ENCODE measurements at places on chromosomes 13 and 19. TPM values are rescaled to one million over a fixed set of nuclear protein-coding genes. Genes with fewer than 3 reads are reported as not detected.

DNA sequence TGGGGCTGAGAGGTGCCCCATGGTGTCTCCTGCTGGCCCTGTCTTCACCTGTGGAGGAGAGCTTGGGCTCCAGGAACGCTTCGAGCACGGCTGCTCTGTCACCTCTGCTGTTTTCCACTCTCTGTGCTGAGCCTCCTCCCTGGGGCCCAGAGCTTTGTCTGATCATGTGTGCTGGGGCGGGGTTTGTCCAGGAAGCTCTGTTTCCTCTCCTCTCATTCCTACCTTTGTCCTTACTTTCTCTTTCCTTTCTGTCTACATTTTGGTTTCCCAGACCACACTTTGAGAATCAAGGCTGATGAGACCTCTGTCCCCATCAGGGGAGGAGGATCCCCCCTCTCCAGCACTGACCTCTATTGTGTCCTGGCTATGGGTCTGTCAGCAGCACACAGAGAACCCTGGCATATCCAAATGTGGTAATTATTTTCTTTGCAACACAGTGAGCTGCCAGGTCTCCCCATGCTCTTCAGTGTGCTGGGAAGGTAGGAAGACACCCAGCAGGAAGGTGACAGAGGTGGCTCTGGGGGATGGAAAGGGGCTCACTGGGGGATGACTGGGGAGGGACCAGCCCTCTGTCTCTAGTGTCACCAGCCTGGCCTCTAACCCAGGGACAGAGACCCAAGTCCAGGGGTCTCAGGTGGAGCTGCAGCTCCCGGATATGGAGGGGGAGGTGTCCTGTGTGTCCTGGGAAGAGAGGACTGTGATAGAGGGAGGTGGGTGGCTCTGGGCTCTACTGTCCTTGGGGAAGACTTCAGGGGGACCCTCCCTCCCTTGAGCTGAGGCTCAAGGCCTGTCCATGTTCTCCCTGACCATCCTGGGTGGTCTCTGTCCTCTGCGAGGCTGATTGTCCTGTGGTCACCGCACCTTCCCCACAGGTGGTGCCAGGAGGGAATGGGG is at the start of gene CEACAM1:
Gene CEACAM1 (minus strand): TSS at position 128 of the 894 bp plus-strand sequence. CDS start 107 bp downstream, at position 21.
- DNase-seq = peak; percentile 32

DNA sequence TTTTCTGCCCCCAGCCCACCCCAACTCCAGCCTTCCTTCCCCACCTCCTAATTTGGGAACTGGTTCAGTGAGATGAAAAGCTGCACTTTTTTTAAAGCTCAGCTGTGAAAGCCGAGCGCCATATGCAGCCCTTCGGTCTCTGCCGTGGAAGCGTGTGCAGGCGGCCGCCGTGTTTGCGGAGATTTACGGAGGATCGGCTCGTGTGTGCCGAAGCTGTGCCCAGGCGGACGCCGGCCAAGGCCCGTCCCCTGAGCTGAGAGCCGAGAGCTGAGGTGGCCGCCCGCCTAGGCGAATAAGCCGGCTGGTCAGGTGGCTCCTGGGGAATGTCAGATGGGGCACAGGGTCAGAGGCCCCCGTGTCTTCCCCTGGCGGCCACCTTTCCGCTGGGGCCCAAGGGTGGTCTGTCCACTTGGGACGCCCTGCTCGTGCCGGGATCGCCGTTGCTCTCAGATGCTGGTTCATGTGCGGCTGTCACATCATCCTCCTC is 78.7 kb downstream of the ZNF536 start:
- no peak for DNase-seq

DNA sequence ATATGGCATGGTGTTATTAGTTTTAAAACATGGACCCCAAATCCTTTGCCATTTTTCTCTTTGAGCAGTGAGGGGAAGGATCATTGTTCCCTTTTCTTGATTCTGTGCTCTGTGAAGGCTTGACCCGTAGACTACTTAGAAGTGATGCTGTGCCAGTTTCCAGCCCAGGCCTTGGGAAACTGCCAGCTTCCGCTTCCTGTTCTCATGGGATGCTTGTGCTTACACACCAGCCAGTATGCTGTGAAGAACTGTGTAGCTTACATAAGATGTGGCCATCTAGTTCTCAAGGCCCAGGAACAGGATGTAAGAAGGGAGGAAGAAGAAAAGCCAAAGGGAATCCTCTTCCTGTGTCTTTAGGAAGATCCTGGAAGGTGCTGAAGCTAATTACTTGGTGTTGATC is 180.9 kb downstream of the PCCA start:
- DNase-seq = no peak

DNA sequence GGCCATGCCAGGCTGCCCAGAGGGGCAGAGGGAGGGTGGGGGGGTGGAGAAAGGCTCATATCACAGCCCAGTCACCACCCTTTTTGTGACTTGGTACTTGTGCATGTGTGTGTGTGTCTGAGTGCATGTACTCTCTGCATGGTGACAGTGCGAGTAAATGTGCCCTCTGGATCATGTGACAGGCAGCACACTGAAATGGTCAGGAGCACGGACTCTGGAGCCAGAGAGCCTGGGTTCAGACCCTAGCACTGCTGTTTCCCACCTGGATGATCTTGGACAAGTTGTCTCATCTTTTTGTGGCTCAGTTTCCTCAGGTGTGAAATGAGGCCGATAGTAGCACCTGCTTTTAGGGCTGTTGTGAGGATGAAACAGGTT is 2.0 kb downstream of the CIC start:
- no peak for DNase-seq

- no peak for DNase-seq
Observed at GRCh38 chr13:46620471-46620870, 67.5 kb downstream of the LRCH1 start.

DNA sequence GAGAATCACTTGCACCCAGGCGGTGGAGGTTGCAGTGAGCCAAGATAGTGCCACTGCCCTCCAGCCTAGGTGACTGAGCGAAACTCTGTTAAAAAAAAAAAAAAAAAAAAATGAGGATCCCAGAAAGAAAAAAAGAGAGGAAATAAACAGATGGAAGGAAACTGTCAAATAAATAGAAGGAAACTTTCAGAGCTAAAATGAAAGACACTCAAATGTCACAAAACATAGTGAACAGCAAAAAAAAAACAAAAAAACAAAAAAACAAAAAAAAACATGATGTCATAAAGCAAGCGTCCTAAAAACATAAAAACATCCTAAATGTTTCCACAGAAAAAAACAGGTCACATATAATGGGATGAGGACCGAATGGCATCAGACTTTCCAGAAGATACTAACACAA is 15.0 kb downstream of the MLLT1 start:
- DNase-seq = no peak

GRCh38 chr19:34336781-34337271 is 28.2 kb upstream of the GPI start:
- no peak for DNase-seq

GRCh38 chr13:45674908-45675307 is 27.2 kb upstream of the CBY2 start:
- peak; percentile 68 for DNase-seq

DNA sequence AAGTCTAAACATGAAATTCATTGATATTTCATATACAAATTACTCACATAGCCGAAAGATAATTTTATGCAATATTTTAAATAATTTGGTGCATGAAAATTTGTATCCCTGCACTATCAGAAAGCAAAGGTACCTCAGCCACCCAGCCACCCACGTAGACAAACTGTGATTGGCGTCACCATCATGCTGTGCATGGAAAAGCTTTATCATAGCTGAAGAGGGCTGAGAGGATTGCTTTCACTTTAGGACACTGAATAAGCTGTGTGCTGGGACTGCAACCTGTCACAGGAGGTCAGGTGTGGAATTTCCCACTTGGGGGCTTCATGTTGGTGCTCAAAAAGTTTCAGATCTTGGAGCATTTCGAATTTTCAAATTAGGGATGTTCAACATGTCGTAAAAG is 96.3 kb downstream of the MYCBP2 start:
- no peak for DNase-seq

DNA sequence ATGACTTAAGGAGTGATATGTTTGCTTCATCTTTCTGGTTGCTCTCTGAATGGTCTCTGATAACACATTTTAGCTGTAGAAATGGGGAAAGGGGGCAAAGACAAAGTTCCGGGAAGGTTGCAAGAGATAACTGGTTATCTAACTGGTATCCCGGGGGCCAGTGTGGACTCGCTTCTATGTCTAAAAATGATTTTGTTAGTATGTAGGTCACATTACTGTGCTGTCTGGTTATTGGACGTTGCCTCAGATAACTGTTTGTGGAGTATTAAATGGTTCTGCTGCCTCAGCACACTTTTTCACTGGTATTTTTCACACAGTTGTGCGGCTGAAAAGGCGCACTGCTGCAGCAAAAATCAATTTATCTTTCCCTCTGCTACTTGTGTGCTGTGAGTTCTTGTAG is 63.0 kb upstream of the ZNF536 start:
- DNase-seq = no peak

DNA sequence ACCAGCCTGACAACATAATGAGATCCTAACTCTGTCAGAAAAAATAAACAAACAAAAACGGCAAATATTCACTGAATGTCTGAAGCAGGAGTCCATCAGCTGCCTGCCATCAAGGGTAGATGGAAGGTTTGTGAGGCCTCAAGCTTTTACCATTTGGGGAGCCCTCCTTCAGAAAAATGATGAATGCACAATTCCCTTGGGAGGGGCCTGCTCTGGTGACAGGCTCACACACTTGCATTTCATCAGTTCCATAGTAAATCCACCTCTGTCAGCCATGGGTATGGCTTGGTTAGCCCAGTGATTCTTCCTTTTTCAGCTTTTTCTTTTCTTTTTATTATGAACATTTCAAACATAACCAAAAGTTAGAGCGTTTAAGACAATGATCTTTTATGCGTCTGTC is 26.3 kb upstream of the KATNAL1 start:
- DNase-seq = no peak

GRCh38 chr13:29484796-29485195 is 110.7 kb downstream of the SLC7A1 start:
- no peak for DNase-seq

DNA sequence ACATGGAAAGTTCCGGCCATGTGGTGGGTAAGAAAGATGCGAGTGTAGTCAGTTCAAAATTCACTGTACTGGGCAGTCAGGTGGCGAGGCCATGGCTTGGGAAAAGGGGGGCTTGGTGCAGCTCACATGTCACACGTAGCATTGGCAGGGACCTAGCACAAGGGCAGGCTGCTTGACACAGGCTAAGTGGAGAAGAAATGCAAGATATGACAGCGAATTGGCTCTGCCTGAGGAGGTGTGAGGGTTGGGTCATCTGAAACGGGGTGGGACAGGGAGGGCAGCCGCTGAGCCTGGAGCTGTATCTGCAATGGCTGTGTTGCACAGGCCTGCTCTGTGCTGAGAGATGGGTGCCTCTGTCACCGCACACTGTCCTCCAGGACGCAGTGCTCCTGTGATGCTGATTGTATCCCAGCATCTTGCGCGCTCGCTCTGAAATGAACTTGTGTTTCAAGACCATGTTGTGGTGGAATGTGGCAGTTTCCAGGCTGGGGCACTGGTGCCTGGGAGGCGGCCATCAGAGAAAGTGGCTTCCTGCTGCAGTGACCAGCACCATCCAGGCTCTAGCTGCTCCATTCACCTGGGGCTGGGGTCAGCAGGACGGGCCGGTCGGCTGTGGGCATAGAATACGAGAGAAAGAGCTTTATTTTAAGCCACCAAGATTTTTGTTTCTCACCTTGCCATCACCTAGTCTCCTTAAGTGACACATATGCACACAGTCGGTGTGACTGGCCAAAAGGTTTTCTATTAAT is 70.3 kb downstream of the TEX29 start:
- DNase-seq = no peak

DNA sequence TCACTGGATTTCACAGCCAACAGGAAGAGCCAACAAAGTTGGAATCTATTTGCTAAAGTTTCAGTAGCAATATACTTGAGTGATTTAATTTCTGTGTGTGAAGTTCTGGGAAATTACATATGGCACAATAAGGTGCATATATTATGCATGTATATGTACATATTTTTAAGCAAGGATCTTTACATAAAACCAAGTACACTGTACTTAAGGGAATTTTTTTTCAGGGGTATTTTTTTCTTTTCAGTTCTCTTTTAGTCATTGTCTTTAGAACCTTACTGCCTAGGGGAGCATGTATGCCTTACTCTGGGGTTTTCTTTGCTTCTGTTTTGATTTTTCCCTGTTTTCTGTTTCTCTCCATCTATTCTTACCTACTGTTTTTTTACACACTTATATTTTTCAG is 7.4 kb downstream of the RAP2A start:
- no peak for DNase-seq

DNA sequence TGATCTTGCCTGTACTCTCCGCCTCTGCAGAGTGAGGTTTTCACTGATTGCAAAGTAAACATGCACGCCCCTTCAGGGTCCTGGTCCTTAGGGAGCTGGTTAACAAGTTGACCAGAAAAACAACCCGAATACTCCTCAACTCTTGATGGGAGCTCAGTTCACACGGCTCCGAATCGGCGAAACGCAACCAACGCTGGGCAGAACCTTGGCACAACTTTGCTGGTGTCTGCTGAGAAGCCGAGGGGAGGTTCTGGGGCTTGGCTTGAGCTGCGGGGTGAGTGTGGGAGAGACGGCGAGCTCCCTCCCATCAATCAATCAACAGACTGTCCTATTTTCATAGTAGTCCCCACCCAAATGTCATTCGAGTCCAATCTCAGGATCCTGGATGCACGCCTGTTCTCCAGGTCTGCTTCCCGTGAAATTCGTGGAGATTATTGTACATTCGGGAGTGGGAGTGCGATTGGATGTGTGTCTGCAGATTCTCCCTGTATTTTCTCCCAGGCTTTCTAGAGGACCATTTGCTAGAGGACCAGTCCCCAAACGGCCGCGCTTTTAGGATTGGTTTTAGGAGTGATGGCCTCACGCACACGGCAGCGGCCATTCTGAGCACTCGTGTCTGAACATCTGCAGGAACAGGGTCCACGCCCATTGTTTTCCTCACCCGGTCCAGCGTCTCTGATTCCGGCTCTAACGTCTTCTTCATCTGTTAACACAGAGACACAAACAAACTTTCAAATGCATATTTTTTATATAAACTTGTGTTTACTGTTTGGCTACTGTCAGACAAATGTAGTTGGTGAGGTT is 51.6 kb upstream of the F7 start:
- no peak for DNase-seq

Gene CCNE1
- total RNA-seq = 13.3 TPM

Gene FPR2
- total RNA-seq = not detected

Gene CCL25
- total RNA-seq = not detected

Gene FCAR
- total RNA-seq = not detected

Gene JUNB
- 134 TPM for total RNA-seq

Gene ZNF208
- total RNA-seq = 1.4 TPM

Gene TMEM221
- 0.11 TPM for total RNA-seq

Gene IL12RB1
- total RNA-seq = 0.07 TPM

Gene SMARCA4
- 107 TPM for total RNA-seq

Gene CEACAM4
- total RNA-seq = not detected
